ENCODE measurements at places on chromosomes 7 and 10.

- no peak for DNase-seq
These were observed 49.9 kb downstream of the SCIN start for GRCh38 chr7:12620371-12620770.

- no peak for DNase-seq
These were observed 145.3 kb downstream of the MAGI2 start for GRCh38 chr7:79308192-79308591.

- no peak for DNase-seq
These were observed 19.1 kb upstream of the INPP5F start for GRCh38 chr10:119706521-119707278.

DNA sequence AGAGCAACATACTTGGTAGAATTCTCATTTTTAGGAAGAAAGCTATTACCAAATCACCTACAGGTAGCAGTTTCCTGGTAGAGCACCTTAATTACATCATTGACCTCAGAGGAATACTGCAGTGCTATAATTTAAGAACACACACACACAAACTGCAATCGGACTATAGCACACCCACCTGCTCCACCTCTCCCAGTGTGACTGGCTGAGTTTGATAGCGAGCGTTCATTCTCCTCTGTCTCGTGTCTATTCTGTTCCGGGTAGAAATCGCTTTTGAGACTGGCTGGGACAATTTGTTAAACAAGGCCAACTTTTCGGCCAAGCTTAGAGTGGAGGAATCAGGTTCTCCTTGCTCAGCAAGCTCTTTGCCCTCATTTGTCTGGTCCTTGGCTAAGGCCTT is 110.5 kb downstream of the SVIL start:
- no peak for DNase-seq

- no peak for DNase-seq
These were observed 92.6 kb downstream of the MTERF1 start for GRCh38 chr7:91787931-91788330.

- no peak for DNase-seq
These were observed 38.8 kb downstream of the TMEM130 start for GRCh38 chr7:98830972-98831548.

GRCh38 chr7:149821191-149822148 is 16.7 kb upstream of the ZNF862 start:
- DNase-seq = no peak

GRCh38 chr7:106180721-106181120 is 68.6 kb upstream of the SYPL1 start:
- no peak for DNase-seq

GRCh38 chr7:25781704-25782103 is 370.3 kb upstream of the NFE2L3 start:
- DNase-seq = no peak

DNA sequence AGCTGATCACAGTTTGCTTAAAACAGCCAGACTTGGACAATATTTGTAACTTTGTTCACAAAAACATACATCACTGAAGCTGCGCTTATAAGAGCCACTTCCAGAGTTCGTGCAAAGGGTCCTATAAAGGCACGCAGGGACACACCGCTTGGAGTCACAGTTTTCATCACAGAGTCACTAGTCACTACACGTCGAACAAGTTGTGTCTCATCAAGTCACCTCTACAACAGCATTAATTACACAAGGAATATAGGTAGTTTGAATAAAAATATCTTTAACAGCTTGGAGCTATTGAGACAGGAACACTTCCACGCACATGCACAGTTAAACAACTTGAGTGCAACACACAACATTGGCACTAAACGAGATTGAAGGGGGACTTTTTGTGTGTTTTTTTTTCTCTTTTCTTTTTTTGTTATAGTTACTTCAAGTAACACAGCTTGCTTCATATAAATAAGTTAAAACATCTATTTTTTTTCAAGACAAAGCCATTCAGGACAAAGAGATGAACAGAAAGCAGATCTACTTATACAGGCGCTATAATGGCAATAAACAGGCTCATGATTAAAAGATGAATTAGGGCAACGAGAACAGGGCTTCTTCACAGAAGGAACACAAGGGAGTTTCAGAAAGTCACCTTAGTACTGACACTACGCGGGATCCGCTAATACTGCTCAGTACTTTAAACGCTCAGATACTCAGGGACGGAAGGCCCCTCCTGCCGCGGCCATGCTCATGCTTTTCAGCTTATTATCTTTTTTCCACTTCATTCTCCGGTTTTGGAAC is 2.2 kb downstream of the HOXA5 start:
- DNase-seq = no peak

- no peak for DNase-seq
These were observed 48.7 kb downstream of the GCC1 start for GRCh38 chr7:127536741-127537140.

GRCh38 chr7:82631998-82632397 is 188.4 kb upstream of the CACNA2D1 start:
- DNase-seq = no peak

GRCh38 chr7:30829471-30829870 is 58.3 kb downstream of the MINDY4 start:
- DNase-seq = no peak

- DNase-seq = no peak
These were observed 34.2 kb downstream of the C10orf67 start for GRCh38 chr10:23310404-23310803.

All from GM18507 (cell line).